Left ventricle myocardium inferior (tissue), 1 donor: ENCODE measurements at places on chromosomes 13 and 19. TPM values are rescaled to one million over a fixed set of nuclear protein-coding genes. Genes with fewer than 3 reads are reported as not detected.

ZNF99 gene
- 0.11 TPM for total RNA-seq

FKRP gene
- total RNA-seq: 15.6 TPM

UNC13A gene
- 0.05 TPM for total RNA-seq

ERCC1 gene
- 108 TPM for total RNA-seq

SLC17A7 gene
- total RNA-seq: 0.99 TPM

CEACAM4 gene
- 0.25 TPM for total RNA-seq

CNN1 gene
- 133 TPM for total RNA-seq

SIGLEC12 gene
- total RNA-seq: 0.11 TPM
